Left renal pelvis (tissue), 4 donors: ENCODE measurements at places on chromosomes 7 and 10.

- no peak for DNase-seq
These were observed 375.7 kb upstream of the VWC2 start for GRCh38 chr7:49397750-49398149.

GRCh38 chr7:85074016-85074415 lies 112.8 kb downstream of the SEMA3D start:
- DNase-seq: no peak

GRCh38 chr7:143419880-143420279 lies 11.2 kb upstream of the EPHA1 start:
- DNase-seq: no peak

DNA sequence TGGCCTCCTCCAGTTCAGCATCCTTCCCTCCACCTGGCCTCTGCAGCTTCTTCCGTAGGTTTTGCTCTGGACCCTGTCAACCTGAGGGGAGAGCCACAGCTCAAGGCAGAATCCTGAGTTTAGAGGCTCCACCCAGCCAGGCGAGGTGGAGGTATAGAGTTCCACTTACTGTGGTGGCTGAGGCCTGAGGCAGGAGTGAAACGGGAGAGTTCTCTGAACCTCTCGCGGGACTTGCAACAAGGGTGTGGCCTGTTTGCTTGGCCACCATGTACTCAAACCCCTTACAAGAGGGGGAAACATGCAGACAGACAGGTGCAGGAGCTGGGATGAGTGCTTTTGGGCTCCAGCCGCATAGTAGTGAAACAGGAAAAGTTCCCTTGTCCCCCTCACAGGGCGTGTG lies 154.0 kb upstream of the C7orf33 start:
- DNase-seq: no peak

GRCh38 chr10:110524859-110525232 lies 27.1 kb downstream of the DUSP5 start:
- DNase-seq: no peak

DNA sequence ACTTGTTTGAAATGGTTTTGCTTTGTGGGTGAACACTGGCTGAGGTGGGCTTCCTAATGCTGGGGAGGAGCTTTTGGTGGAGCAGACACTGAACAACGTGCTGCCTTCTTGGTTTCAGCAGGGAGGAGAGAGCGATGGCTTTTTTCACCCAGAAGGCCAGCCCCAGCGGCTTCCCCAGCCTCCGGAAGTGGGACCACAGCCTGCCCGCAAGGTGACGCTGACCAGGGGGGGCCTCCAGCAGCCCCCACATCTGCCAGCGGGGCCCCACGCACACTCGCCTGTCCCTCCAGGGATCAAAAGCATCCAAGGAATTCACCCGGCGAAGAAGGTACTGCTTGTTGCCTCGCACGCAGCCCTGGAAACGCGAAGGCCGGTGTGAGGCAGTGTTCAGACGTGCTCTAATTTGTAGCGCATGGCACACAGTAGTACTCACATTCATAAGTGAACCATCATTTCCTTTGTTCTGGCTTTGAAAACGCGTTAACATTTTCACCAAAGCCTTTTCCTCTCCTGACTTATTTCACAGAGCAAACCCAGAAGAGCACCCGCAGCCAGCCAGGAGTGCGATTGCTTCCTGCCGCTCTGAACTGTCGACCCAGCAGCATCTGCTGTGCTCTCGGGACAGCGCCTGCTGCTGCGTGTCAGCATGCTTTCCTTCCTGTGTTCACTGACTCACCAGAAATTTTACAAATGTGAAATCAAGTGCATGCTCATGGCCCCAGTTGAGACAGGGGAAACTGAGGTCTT lies 48.4 kb downstream of the SHH start:
- no peak for DNase-seq

DNA sequence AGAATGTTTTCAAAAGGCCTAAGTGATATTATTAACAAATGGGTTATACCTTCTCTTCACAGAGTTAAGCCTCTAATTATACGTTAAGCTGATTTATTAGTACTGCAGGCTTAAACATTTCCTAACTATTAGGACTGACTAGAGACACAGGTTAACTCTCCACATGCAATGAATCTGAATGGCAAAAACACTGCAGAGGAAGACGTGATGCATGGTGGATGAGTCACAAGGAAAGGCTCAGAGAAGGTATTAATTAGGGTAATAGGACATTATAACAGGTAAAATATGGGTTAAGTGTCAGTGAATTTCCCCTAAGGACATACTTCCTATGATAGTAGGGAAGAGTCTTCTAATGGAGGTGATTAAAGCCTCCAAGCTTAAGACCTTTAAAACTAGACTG lies 24.7 kb upstream of the SEM1 start:
- no peak for DNase-seq

GRCh38 chr10:62027841-62028501 lies 126.5 kb downstream of the ARID5B start:
- DNase-seq: no peak

DNA sequence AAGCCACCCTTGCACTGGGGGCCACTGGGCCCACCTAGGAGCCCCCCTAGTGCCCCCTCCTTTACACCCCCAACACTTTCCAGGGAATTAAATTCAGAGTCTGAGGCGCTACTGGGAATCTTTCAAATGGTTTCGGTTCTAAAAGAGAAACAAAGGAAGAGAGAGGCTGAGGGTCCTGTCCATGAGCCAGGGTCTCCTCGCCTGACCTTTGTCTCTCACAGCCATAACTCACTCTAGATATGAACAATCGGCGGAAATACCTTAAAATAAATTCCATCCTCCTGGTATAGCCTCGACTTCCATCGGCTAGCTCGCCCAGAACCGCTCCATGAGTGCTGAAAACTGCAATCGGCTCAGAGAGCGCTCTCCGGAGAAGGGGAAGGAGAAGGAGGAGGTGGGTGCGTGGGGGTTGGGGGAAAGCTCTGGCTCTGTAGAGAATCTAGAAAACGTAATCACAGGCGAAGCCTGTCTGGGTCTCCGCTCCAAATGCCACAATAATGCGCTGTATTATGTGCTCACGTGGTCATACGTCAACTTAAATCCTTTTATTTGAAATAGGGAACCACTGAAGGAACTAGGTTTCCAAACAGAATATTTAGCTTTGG lies 12.6 kb downstream of the HOXA4 start:
- no peak for DNase-seq

DNA sequence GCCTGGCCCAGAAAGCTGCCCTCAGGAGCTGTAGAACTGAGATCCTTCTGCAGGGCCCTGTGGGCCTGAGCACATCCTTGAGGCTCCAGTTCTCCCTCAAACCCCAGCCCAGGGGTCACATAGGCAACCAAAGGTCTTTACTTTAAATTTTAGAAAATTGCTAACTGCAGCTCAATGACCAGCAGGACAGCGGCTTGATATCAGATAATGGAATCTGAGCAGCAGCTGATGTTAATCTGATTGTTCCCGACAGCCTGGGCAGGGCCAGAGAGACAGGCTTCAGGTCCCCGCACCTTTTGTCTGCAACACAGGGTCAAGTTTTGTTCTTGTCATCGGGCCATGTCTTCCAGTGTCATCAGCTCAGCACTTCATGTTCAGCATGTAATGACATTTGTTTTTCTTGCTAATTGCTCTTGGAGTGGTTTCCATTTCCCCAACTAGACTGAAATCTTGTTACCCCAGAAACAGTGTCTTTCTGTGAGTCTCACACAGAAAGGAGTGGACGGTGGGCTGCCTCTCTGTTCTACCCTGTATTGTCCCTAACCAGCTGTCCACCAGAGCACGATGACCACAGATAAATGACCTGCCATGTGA lies 91.0 kb downstream of the PAXIP1 start:
- no peak for DNase-seq

DNA sequence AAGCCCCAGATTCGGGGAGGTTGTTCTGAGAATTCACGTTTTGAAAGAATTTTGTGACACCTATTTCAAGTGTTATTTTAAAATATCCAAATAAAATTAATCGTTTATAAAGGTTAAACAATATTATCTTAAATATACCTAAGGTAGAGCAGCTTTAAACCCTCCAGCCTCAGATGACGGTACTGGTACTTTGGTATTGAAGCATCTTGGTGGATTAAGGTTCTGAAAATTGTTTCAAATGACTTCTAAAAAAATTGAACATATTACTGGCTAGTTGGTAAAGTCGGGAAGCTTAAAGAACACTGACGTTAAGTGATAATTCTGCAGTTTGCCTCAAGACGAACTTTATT lies 392 bp upstream of the HUS1 start:
- DNase-seq: no peak

GRCh38 chr7:46468753-46469356 lies 547.8 kb upstream of the IGFBP3 start:
- DNase-seq: no peak

GRCh38 chr7:151374139-151374538 lies 32.5 kb downstream of the NUB1 start:
- no peak for DNase-seq

GRCh38 chr7:84455788-84456187 lies 261.2 kb upstream of the SEMA3A start:
- DNase-seq: no peak

DNA sequence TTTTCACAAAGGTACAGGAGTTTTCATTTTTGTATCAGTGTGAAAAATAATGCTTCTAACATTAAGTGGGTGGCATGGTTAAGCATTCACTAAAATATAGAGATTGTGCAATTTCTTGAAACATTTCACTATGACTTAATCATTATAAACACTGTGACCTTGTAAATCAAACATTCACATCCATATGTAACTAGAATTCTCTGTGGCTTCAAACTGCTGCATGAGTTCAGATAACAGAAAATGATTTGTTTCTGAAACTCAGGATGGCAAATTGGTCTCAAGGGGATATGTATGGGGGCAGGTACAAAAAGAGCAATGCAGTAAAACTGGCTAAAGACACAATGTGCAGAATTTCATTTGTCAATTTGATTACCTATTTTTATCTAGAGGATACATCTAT lies 3.8 kb downstream of the FAM133B start:
- DNase-seq: no peak

GRCh38 chr10:12165036-12165435 lies 30.7 kb downstream of the NUDT5 start:
- DNase-seq: no peak

- no peak for DNase-seq
These were observed 69.3 kb downstream of the OSBPL3 start for GRCh38 chr7:24910551-24911212.

- DNase-seq: no peak
These were observed 704 bp downstream of the TNKS2 start for GRCh38 chr10:91798649-91799611.

- peak; percentile 2 for DNase-seq
These were observed 62.2 kb downstream of the VIM start for GRCh38 chr10:17290226-17290625.

DNA sequence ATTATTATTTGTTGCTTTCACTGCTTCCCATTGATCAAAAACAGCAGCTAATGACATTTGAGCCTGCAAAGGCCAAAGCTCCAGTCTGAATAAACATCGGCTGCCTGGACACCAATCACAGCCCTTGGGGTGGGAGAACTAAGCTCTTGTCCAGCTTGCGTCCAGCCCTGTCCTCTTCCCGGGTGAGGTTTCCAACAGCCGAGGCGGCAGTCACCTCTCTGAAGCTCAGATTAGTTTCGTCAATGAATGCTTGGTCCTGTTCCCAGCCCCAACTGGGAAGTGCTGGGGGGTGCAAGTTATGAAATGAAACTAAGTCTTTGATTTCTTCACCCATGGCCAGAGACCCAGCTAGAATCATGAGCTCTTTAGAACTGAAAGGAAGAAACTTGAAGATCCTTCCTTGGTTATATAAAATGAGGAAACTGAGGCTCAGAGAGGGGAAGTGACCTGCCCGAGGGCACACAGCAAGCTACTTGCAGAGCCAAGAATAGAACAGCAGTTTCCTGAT lies 114.0 kb upstream of the TCF7L2 start:
- DNase-seq: no peak

DNA sequence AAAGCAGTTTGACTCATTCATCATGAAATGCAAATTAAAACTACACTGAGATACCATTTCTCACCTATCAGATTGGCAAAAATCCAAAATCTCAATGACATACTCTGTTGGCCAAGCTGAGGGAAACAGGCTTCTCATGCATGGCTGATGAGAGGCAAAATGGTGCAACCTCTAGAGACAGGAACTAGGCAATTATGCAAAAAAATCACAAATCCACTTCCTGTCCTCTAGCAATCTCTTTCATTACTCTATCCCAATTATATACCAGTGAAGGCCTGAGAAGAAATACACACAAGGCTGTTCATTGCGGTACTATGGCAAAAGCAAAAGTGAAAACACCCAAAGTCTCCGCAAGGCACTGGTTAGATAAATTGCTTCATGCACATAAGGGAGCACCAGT lies 25.9 kb upstream of the PTPRN2 start:
- DNase-seq: no peak

DNA sequence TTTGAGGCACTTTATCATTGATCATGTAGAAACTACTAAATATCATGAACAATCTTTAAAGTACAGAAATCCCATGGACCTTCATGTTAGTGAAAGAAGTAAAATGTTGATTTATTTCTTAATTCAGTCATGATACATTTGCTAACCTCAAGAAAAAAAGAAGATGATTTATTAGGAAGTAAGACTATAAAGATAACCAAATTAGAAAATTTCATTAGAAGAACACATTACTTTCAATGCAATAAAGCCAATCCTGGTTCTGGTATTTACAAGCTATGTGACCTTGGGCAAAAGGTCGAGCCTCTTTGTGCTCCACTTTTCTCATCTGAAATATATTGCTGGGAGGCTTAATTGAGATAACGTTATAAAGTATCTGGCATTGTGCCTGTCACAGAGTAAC lies 365.0 kb downstream of the KIF20B start:
- no peak for DNase-seq

GRCh38 chr10:15265056-15265455 lies 96.6 kb upstream of the NMT2 start:
- no peak for DNase-seq

DNA sequence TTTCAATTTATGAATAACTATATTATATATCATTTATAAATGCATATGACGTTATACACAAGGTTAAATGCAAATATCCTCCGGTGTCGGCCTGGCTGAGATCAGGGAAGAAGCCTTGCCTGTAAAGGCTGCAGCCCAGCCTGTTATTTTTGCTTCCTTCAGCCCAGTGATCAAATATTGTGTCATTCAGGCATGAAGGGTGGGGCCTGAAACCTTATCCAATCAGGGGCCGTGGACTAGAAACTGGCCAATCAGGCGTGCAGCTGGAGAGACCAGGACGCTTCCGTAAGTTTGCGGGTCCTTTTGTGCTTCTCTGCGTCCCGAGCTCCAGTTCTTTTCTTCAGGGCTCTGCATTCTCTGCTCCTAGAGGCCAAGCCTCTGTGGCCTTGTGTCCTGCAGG lies at the start of gene ZNF722:
TSS of gene ZNF722 (plus strand) at position 301 of the 400 bp plus-strand sequence. CDS start 113 bp downstream, outside the sequence.
- DNase-seq: no peak

GRCh38 chr7:37247861-37248260 lies 200.8 kb downstream of the ELMO1 start:
- DNase-seq: no peak

- DNase-seq: no peak
These were observed 139.5 kb downstream of the SEMA3E start for GRCh38 chr7:83509255-83510021.

GRCh38 chr7:120987683-120988590 lies 574 bp upstream of the CPED1 start:
- DNase-seq: no peak

- no peak for DNase-seq
These were observed 177.1 kb upstream of the FRMD4A start for GRCh38 chr10:14507781-14508180.
